ENCODE measurements at places on chromosomes 5 and 9.

DNA sequence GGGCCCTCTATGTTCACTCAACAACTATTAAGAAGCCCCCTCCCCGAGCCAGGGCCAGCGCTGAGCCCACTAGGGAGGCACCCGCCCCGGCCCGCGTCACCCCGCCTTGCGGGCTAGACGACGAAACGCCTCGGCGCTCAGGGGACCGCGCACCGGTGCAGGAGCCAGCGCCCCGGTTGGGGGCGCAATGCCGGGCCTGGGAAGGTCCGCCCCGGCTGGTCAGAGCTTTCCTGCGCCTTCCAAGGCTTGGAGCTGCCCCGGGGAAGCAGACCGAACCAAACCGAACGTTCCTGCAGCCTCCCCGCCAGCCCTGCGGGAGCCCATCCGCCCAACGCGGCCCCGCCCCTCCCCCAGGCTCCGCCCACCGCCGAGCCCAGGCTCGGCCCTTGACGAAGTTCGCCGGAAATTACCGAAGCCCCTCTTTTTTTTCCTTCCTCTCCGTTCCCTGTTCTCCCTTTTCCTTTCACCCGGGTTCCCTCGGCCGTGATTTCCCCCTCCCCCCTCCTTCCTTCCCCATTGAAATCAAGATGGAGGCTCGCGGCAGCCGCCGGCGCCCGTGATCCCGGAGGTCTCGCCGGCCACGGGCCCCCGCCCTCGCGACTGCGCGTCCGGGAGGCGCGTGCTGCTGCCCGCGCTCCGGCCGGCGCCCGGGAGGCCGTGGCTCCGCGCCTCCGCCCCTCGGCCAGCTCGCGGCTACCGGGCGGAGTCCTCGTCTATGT, at the start of gene TRIO:
Gene TRIO (plus strand): TSS at position 516 of the 719 bp plus-strand sequence. CDS start 384 bp downstream, outside the sequence.
- DNase-seq: peak; percentile 91

DNA sequence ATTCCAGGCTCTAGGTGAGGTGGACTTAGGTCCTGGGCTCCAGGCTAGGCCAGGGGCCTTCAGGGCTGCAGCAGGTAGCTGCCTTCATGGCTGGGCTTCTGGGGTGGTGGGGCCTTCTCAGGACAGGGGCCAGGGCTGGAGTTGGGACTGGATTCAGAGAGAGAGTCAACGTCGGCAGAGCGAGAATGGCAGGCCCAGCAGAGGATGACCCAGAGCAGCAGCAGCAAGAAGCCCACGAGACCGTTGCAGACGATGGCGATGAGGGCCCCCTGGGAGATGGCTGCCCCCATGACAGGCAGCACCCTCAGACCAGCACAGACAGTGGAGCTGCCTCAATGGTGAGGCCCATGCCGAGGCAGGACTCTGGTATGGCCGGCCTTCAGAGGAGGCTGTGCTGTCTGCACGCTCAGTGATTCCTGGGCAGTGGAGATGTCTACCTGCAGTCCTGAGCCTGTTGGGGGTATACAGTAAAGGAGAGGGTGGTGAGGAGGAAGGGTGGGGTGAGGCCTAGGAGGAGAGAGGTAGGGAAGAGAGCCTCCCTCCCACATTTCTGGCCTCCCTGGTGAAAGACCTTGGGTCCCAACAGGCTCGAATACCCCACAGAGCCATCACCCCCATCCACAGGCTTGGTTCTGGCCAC, 1.3 kb downstream of the ENHO start:
- DNase-seq: no peak

- no peak for DNase-seq
These were observed 408.2 kb upstream of the TUSC1 start for GRCh38 chr9:26086396-26086795.

- DNase-seq: no peak
These were observed 82.4 kb upstream of the TNFAIP8 start for GRCh38 chr5:119273391-119273839.

- DNase-seq: no peak
These were observed 6.4 kb downstream of the TMC1 start for GRCh38 chr9:72527801-72528195.

- DNase-seq: peak; percentile 55
These were observed 795 bp upstream of the PJA2 start for GRCh38 chr5:109410389-109411148.

GRCh38 chr5:142888469-142889085, 118.4 kb downstream of the ARHGAP26 start:
- peak; percentile 38 for DNase-seq

DNA sequence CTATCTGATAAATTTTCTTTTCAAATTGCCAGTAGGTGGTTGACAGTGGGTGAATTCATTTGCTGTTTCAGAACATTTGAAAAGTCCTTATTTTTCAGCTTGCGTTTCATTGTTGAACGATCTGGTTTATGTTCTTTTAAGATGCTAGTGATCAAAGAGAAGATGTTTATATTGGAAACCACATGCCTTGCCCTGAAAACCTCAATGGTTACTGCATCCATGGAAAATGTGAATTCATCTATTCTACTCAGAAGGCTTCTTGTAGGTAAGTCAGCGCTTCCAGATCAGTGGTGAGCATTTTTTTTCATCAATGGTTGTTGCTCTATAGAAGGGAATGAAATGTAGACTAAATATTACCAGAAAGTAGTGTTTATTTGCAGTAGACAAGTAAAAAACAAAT, 16.6 kb upstream of the CAVIN4 start:
- DNase-seq: no peak

DNA sequence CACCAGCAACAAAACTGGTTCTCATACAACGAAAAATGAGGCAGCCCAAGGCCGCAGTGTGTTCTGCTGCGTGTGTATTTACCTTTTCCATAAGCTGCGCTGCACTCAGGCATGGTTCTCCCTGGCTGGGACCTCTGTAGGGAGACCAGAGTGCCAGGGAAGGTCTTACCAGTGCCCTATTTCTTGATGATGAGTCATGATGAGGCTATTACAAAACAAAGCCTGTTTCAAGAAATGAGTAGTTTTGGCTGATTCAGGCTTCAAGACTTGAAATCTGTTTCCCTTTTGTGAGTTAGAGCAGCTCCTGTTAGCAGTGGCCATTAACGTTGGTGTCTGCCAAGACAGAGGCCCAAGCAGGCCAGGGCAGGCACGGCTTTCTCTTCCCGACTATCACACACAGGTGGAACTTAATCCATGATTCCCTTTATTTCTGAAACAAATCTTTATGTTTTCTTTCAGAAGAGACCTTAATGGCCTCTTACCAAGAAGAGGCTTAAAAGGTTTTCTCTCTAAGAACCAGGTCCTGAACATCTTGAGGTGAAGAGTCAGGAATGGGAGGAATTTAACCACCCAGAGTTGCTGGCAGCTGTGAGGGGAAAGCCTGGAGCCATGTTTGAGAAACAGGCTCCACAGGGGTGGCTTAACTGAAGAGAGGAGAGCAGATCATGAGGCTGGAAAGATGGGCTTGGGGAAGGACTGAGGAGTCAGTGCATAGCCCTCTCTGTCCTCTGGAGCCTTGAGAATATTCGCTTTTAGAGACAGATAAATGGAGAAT, 41.4 kb upstream of the TIFAB start:
- DNase-seq: no peak

DNA sequence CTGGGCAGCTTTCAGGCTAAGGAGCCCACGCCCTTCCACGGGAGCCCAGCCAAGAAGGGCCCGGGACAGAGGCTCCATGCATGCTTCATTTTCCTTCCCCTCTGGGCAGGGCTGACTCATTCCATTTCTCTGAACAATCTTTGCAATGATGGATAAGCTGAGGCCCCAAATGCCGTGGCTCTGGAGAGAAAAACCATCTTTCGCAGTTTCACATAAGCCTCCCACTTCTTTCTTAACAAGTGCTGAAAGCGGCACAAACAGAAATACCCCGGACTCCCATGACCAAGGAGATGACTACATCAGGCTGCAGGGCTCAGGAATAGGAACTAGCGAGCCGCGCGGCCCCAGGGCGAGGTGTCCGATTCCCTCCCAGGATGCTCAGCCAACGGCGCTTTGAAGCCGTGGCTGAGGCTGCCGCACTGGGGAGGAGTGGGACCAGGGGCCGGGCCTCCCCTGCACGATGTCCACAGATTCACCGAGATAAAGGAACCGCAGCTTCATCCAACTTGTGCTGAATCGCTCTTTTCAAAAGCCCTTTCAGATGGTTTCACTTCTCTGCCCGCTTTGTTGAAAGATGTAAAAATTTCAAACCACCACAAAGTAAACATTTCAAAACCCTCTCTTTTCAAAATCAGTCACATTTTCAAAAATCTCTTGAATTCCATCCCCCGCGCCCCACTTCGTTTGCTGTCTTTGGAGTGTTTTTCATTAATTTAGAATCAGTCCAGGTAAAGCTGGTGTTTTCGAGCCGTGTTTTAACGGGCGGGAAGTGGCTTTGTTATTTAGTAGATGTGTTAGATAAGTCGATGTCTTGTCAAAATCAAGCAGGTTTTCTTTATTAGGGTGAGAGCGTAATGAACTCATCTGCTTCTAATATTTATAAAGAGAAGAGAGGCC, 96.5 kb upstream of the LMX1B start:
- no peak for DNase-seq

DNA sequence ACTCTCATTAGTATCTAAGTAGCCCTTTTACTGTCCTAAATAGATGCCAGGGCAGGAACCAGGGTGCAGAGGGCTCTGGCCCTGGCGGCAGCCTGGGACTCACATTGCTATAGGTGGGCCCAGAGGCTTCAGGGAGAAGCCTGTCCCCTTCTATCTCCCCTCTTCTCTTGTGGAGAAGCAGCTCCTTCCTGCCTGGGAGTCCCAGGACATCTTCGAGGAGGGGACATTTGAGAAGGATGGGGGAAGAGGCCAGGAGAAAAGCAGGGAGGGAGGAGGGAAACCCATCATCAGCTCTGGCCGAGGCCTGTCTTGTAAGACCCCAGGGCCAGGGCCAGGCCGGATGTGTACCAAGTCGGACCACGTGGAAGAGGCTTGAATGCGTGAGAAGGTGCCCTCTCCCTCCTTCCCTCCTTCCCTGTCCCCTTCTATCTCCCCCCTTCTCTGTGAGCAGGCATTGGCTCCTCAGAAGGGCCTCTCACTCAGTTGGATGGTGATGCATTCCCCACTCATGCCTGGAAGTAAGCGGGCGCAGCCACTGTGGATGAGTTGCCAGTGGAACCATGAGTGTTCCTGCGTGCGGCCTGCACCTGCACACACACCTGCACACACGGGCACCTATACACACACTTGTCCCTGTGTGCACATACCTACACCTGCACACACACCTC, 20.7 kb upstream of the LPCAT1 start:
- DNase-seq: peak; percentile 67

DNA sequence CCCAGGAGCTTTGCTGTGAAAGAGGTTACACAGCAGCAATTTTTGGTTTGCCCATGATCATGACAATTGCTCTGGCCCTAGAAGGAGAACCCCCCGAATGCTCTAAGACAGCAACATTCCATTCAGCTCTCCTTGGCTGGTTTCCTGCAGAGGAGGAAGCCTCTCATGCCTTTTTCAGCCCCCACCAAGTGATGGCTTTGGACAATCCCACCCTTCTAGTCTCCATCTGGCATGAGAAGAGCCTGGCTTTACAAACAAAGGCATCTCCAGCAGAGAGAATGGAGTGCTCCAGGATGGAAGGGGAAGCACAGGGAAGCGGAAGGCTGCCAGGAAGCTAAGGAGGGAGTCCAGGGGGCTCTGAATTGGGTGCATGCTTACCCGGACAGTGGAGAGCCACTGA, 98.4 kb downstream of the CRB2 start:
- DNase-seq: no peak

All from posterior cingulate gyrus (tissue), 11 donors.